ENCODE measurements at places on chromosomes 7 and 10.

GRCh38 chr7:158858592-158859503, 2.5 kb downstream of the DYNC2I1 start:
- DNase-seq: no peak

DNA sequence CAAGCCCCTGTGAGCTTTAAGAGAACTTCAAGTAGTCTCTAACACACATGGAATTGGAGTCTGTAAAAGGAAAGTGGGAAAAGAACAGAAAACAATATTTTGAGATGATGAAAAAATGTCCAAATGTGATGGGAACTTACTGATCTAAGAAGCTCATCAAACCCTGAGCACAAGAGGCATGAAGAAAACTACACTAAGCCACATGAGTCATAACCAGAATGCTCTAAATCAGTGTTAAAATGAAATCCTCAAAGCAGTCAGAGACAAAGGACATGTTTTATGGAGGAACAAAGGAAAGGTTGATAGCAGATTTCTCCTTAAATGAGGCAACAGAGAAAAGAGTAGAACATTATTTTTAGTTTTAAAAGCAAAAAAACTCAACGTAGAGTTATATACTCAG, 37.2 kb downstream of the ZNF33A start:
- no peak for DNase-seq

DNA sequence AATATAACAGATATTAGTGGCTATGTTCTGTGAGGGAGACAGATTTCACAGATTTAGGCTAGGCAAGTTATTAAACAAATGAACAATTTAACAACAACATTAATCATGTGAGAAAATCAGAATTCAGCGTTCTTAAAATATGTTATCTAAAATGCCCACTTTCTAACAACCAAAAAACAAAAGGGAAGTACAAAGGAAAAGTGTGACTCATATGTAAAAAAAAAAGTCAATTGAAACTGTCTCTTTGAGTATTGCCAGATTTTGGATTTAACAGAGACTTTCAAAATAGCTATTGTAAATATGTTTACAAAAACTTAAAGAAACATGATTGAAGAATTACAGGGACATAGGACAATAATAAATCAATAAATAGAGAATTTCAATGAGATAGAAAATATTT, 34.8 kb upstream of the ARHGAP22 start:
- DNase-seq: no peak

DNA sequence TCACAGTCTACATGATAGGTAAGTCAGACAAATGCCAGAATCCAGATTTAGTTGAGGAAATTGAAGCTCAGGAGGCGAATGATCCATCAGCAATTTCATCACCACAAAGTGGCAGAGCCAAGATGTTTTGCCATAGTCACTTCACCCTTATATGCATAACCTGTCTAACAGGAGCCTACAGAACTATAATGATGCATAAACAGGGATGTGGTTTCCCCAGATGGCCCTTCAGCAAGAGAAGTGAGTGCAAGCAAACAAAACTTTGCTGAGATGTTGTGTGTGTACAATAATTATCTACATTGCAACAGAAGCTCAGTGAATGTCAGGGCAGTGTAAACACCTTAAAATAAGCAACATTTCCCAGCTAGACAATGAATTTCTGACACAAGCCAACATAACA, 28.6 kb downstream of the PON3 start:
- DNase-seq: no peak

DNA sequence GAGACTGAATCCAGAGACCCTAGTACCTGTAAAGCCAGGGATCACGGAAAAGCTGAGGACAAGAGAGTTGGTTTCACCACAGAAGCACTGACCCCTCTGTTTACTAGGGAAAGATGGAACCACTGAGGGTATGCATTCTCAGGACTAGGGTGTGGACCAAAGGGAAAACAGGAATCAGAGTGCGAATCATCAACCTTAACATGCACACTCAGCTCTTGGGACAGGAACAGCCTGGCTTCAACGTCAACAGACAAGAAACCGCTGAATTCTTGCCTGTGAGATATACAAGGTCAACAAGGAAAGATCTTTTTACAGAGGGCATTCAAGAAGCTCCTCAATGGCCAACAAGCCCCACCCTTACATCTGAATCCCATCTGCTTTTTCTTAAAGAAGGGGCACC, 14.9 kb downstream of the TNRC18 start:
- no peak for DNase-seq

DNA sequence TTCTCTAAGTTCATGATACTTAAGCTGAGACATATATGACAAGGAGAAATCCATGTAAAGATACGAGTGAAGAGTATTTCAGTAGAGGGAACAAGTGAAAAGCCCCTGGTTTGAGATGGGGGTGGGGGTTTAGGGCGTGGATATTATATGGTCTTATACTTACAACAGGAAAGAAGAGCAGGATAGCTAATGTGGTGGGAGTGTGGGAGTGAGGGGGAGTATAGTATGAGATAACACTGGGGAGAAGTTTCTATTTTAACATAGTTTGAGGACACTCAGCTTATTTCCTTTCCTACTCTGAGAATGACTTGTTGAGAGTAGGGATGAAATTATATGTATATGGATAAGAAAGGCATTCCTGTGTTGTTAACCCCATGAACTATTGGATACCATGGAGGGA, 36.5 kb downstream of the MCU start:
- DNase-seq: no peak

DNA sequence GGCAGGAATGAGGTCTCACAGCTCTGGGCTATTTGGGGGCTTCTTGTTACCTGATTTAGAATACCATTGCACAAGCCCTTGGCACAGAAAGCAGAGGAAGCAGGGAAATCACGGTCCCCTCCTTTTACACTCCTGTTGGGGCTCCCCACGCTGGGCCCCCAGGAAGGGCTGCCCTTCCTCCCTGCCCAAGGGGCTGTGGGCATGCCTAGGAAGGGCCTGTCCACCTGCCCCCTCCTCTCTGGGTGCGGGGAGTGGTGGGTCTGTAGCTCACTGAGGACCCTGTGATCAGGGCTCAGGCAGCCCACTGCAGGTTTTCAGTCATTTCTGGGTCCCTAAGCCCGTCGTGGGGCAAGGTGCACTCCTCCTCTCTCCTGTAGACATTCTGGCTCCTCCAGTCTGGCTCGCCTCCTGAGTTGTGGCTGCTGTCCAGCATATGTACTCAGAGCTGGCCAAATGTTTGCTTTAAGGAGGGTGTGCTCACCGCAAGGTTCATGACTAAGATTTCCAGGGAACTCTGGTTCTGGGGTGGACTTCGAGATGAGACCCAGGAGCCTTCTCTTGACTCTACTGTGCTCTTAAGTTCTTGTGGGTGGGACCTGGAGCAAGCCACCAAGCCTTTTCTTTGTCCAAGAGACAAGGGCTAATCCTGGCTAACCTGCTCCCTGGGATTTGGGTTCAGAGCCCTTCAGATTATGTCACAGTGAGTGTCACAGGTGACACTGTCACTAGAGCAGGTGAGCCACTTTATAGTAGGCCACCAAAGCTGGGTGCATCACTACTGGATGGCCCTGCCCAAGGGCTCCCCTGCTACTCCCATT, 56.0 kb downstream of the TACR2 start:
- no peak for DNase-seq

DNA sequence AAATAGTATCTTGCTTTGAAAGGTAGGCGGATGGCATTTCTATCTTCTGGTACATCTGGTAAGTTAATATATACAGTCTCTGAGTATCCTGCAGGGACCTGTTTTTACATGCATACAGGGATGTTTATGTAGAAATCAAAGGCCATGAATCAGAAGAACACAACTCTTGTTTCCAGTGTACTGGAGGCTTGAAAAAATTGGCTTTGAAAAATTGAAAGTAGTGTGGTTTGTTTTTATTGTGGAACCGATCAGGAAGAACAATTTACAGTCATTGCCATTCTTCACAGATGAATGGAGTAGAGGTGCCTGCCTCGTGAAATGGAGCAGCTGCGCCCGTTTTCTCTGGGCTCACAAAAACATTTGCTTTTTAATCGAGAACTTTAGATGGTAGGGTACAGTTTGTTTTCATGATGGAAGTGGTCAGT, 54.0 kb upstream of the RPA3 start:
- no peak for DNase-seq

GRCh38 chr10:103759100-103759781, 96.1 kb downstream of the SH3PXD2A start:
- DNase-seq: no peak

GRCh38 chr10:47344996-47345870, 2.9 kb upstream of the RBP3 start:
- DNase-seq: no peak

DNA sequence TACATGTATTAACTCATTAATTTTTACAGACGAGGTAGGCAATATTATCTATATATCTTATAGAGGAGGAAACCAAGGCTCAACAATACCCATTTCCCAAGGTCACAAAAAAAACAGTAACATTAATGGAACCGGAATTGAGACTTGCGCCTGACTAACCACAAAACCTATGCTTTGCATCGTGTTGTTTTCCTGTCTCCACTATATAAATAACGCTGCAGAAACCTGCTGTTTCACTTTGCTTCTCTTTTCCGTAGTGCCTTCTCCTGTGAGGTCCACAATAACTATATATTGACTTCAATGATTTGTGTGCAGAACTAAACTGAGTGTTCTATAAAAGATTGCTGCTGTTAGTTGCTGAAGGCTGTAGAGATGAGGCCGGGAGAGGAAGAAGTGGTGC, 97.7 kb upstream of the RPA3 start:
- no peak for DNase-seq

DNA sequence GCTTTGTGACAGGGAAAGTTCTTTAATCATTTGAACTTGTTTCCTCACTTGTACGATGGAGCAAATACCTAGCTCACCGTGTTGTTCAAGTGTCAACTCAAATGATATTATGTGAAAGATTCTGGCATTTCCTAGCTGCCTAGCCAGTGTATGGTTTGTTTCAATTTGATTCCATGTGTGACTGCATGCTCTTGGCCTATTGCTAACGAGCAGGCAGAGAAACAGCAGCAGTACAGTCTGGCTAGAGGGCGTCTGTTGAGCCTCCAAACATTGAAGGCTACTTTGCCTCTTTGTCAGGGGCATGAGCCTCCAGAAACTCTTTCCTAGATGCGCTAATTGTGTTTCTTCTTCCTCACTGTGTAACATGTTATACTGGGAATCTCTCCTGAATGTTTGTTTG, 417.4 kb downstream of the EXOC4 start:
- DNase-seq: no peak

- no peak for DNase-seq
Observed at GRCh38 chr7:2644220-2644561, 12.4 kb downstream of the TTYH3 start.

DNA sequence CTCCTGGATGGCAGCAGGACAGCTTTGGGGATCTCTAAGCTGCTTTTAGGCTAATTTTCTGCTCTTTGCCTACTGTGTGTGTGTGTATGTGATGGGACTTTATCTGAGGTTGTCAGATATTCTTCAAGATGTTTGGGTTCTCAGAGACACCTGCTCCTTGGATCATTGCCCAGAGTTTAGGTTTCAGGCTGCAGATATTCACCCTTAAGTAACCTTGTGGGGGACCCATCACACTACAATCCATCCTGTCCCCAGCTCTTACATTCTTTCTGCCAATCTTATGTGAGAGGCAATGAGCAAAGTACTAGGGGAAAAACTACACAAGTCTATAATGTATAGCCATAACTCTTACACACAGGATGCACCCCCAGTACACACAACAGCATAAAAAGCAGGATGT, 263.0 kb upstream of the ZWINT start:
- no peak for DNase-seq

GRCh38 chr10:14673189-14673861, 101.4 kb downstream of the FAM107B start:
- DNase-seq: no peak

- no peak for DNase-seq
Observed at GRCh38 chr10:109187677-109188076, 735.6 kb downstream of the XPNPEP1 start.

- DNase-seq: no peak
Observed at GRCh38 chr7:122217125-122217524, 73.1 kb upstream of the AASS start.

- no peak for DNase-seq
Observed at GRCh38 chr10:66180021-66180420, 745.8 kb upstream of the LRRTM3 start.

DNA sequence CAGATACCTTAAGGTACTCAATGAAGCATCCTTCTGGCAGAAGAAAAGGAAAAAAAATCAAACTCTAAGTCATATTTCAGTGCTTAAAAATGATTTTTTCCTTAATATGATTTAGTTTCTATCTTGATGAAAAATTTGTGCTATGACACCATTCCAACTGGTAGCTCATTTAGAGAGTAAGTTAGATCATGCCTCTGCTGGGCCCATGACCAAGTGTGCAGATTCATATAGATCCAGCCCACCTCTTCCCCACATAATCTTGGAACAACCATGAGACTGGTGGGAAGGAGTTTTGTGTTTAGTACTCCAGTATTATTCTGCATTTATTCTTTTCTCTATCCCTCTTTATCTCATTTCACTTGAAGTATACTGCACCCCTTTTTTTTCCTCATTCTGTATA, 908.3 kb downstream of the KCNMA1 start:
- DNase-seq: no peak

DNA sequence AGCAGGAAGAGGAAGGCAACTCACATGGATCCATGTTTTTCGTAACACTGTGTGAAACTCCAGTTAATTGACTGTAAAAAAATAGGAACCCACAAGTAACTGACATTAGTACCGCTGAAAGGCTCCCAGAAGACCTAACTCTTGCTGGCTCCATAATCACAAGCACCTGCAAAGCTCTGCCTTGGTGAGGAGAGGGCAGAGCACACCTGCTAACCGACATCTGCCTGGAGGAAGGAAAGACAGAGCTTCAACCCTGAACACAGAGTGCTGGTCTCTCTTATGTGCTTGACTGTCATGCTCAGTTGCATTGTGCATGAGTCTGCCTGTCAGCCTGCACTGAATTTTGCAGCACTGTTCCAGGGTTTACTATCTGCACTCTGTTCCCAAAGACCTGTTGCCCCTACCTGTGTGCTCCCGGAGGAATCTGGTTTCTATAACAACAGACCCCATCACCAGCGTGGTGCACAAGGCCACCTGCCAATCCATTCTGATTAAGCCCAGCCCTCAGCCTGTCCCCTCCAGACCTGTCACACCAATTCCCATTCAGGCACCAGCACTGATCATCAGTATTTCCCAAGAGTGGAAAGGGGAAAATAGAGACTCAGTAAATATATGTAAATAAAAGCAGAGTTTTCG, 63.1 kb upstream of the ANKRD1 start:
- DNase-seq: no peak

GRCh38 chr10:129785536-129785981, 178.5 kb downstream of the EBF3 start:
- DNase-seq: no peak

GRCh38 chr10:110868981-110869380, 2.7 kb upstream of the PDCD4 start:
- DNase-seq: no peak

DNA sequence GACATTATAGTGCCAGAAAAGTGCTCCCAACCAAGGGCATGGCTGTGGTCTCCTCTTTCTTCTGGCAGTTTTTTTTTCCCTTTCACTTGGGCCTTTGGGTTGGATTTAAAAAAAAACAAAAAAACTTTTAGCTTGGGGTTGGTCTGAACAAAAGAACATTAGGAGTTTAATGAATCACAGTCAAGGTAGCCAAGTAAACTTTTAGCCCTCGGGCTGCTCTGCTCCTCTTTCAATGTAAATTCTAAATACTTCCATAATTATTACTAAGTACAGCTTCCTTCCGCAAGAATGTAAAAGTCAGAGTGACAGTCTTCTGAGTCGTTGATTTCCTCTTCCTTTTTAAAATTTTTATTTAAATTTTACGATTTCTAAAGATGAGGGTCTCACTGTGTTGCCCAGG, 79.2 kb downstream of the NRF1 start:
- no peak for DNase-seq

Data from nucleus accumbens (tissue), 56 donors.